IPS-NIHi11 (cell line): ENCODE measurements at places on chromosomes 3 and 15.

- DNase-seq: no peak
Observed at GRCh38 chr3:179551349-179552105, 11.2 kb upstream of the ACTL6A start.

DNA sequence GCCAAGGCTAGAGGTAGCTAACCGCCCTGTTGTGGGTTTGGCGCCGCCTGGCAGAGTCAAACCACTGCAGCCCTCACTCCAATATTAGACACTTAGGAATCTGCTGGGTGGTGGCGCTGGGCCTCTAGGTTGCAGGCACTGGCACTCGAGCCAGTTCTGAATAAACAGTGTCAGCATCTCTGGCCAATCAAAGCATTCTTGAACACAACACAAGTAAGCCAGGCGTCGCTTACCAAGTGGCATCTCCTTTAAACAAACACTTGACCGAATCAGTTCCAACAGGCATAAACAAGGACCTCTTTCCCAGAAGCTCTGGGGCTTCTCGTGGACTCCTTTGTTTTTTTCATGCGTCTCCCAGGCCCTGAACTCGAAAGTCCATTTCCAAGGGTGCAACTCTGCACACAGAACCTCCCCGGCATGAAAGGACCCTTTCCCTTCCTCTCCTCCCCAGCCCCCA is 82.3 kb downstream of the LRIG1 start:
- DNase-seq: no peak

DNA sequence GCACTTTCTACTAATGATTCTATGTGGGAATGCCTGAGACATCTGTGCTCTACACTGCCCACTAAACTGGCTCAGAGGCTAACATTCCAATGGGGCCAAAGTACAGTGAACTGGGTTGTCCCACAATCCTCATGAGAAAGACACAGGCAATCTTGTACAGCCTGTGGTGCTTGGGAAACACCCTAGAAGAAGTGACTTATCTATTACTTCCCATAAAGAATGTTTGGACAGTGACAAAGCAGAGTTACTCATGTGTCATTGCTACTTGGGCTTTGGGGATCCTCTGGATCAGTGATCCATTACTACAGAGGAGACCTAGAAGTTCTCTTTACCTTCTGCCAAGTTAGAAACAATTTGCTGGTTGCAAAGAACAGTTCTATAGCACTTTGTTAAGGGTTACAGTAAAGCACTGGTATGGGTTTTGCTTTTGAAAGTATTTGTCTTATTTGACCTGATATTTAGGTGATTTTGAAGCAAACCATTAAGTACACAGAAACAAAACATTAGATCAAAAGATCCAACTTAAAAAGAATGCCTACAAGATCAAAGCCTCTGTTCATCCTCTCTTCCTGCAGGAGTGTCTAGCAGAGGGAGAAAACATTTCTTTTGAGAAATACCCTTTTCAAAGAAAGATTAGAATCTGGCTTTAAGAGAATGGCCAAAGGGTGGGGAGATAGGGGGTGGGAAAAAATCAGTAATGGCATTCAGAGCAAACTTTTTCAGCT is 75.8 kb downstream of the CTNNB1 start:
- DNase-seq: no peak

DNA sequence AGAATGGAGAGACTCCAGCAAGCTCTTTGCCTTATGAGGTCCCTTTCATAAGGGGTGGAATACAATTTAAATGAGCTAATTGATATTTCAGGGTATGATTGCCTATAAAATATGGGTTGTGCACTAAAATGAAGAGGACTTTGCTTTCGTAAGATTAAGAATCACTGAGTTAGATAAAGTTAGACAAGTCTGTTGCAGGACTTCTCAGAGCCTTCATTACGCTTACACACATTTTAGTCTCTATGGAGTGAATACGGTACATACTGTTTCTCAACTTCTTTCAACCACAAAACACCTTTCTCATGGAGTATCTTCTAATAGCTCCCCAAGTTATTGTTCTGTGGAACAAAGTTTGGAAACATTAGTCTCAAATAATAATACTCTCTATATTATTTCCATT is 17.8 kb upstream of the MYRIP start:
- DNase-seq: no peak

DNA sequence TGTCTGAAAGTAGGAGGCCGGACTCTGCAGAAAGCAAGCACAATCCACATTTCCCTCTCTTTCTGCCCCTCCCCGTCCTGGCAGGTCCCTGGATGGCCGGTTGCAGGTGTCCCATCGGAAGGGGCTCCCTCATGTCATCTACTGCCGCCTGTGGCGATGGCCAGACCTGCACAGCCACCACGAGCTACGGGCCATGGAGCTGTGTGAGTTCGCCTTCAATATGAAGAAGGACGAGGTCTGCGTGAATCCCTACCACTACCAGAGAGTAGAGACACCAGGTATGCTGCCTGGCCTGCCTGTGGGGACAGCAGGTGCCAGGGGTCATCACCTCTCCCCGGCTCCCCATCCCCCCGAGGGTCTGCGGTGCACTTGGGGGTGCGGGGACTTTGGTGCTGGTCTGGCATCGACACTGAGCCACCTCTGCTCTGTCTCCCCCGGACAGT is 89.6 kb downstream of the AAGAB start:
- peak; percentile 68 for DNase-seq

- no peak for DNase-seq
Observed at GRCh38 chr3:47711596-47711995, 70.1 kb downstream of the SMARCC1 start.

- no peak for DNase-seq
Observed at GRCh38 chr3:184846496-184846895, 34.5 kb downstream of the VPS8 start.

DNA sequence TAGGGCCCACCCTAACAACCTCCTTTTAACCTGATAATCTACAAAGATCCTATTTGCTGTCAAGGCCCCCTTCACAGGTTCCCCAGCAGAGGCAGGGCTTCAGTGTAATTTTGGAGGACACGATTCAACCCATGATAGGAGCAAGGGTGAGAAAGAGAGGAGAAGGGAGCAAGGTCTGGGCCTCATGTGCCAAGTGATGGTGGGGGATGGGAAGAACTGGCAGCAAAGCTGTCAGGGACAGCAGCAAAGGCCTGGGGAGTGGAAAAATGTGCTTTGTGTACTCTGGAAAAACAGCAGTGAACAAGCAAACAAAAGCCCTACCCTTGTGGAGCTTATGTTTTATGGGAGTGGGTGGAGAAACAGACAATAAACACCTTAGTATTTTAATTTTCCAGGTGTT is 2.7 kb upstream of the GALNT15 start:
- no peak for DNase-seq
